ENCODE measurements at places on chromosomes 16 and 17.

DNA sequence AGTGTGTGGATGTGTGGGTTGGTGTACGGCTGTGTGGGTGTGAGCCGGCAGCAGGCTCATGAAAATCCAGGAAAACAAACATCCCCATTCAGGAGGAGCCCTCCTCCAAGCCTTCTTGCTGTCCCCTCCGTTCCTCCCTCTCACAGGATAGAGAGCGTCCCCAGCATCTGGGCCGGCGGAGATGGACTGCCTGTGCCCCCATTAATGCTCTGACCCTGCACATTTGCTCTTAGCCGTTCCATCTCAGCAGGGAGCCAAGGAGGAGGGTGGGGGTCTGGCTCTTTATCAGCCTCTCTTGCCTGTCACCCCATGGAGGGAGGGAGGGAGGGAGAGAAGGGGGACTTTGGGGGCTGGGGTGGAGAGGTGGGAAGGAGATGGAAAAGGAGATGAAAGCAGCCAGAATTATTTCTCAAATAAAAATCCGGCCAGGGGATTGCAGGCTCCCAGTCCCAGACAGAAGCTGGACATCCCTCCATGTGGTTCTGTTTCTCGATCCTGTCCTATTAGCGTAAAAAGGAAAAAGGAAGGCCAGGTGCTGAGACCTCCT, 240.0 kb upstream of the ZFHX3 start:
- DNase-seq, result no peak

GRCh38 chr16:48182979-48183537, 27.3 kb upstream of the ABCC12 start:
- DNase-seq, result no peak

DNA sequence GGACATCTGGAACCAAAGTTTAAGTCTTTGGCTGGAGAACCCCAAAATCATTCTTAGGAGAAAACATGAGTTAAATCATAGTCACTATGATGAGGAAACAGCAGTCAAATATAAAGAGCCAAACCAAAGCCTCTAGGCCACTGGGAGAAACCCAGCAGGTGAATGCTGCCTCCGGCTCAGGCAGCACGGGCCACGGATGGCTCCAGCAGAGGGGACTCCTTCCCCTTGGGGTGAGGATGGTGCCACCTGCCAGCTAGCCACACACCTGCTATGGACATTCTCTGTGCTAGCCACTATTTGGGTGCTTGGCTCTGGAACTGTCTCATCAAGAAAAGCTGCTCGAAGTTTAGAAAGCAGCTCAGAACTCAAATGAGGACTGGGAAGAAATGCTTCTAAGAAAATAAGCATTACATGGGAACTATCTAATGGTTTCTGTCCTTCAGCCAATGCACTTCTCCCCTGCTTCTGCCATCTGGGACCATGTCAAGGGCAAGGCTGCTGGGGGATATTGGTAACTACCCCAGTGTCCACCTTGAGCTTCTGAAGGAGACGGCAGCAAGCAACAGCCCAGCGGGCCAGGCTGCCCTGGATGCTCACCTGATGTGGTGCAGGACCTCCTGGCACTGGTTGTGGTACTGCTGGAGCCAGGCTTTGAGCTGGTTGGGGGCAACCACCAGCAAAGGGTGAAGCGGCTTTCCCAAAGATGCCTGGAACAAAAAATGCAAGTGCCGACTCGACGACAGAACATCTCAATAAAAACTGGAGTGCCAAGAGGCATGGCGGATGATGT, 22.5 kb downstream of the ELAC2 start:
- no peak for DNase-seq

DNA sequence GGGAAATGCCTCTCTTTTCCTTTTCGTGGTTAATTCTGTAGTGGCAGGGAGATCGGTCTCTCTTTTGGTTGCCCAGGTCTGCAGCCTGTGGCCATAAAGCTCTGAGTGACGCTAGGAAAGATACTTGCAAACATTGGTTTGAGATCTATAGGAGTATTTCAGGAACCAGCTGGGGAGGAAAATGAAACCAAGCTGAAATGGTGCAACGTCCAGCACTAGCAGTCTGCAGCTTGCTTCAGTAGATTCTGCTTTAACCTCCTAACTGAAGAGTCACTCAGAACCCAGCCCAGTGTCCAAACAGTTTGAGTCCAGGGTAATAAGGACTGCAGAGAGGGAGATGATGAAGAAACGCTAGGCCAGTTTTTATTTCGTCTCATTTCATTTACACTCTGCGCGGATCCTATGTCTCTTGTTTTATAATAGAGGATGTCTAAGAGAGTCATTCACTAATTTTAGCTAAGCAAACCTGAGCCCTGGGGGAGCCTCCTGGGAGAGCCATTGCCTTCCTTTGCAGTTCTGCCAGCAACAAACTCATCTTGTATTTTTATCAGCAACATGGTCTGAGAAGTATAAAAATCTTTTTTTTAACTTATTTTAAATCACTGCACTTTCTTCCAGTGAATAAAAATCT, 12.0 kb downstream of the SP2 start:
- DNase-seq, result no peak

DNA sequence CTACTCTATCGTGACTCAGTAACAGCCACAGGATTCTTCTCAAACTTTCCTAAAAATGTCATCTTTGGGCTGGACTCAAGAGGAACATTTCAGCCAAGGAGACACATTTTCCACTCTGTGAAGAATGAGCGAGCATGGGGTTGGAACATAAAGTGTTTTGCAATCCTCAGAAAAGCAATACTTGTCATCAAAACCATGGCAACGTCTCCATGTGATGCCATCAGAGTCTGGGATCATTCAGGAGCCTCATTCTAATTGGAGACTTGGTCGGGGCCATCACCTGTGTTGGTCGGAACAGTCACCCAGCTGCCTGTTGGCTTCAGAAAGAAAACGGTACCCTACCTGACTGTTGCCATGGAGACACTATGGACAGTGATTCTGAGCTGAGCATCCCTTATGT, 25.5 kb downstream of the MYOCD start:
- peak; percentile 14 for DNase-seq

Data from GOT3 (cell line).